Ascending aorta (tissue), 2 donors: ENCODE measurements at places on chromosomes 12 and 14.

GRCh38 chr12:8011331-8011730 lies 21.2 kb upstream of the FOXJ2 start:
- no peak overlapping the region for H3K27ac ChIP-seq
- no peaks in the 10 kb centered on the region for H3K4me1 ChIP-seq
- no peaks in the 10 kb centered on the region for H3K36me3 ChIP-seq
- no peak overlapping the region for H3K4me3 ChIP-seq

GRCh38 chr14:65423982-65424381 lies 11.5 kb downstream of the FUT8 start:
- DNase-seq, result no peak
- H3K4me1 ChIP-seq, result no peaks in the 10 kb centered on the region
- H3K4me3 ChIP-seq, result no peak overlapping the region
- H3K27me3 ChIP-seq, result no peaks in the 10 kb centered on the region
- H3K27ac ChIP-seq, result no peak overlapping the region

DNA sequence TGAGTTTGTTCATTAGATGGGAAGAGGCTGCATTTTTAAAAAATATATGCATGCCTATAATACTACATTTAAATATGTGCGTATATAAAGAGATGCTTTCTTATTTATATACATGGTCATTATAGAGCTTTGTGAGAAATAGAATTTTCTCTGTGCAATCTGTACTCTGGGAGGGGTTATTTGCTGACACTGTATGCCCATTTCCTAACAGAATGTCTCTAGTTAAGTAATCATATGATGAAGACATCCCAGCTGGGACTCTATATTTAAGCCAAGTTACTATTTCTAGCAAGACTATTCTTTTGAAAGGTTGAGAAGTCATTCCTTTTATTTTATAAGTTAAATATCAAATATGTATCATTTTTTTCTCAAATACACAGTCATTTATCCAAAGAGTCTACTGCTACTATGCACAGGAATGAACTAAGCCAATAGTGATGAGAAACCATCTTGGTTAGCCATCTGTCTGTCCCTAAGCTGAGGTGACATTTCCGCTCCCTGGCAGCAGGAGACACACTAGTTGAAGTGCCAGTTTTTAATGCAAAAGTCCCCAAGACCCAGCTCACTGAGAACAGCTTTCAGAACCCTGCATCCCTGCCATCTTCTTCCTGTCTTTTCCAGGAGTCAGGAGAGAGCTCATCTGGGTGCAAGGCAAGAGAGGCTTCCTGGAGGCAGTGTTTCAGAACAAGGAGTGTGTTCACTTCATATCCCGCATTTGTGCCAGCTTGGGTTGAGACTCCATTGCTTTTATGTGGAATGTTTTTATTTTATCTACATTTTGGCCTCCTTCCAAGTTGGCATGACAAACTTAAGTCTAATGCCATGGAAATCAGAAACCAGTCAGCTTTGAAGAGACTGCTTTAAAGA lies 69.5 kb downstream of the TMEM132C start:
- no peaks in the 10 kb centered on the region for H3K4me1 ChIP-seq
- DNase-seq, result no peak
- H3K36me3 ChIP-seq, result no peaks in the 10 kb centered on the region

GRCh38 chr12:6314776-6315175 lies 4.3 kb downstream of the PLEKHG6 start:
- no peak overlapping the region for H3K27ac ChIP-seq
- peaks cover 8% of the 10 kb centered on the region for H3K27me3 ChIP-seq
- peaks cover 6% of the 10 kb centered on the region for H3K4me1 ChIP-seq
- no peak overlapping the region for H3K4me3 ChIP-seq
- DNase-seq, result no peak

DNA sequence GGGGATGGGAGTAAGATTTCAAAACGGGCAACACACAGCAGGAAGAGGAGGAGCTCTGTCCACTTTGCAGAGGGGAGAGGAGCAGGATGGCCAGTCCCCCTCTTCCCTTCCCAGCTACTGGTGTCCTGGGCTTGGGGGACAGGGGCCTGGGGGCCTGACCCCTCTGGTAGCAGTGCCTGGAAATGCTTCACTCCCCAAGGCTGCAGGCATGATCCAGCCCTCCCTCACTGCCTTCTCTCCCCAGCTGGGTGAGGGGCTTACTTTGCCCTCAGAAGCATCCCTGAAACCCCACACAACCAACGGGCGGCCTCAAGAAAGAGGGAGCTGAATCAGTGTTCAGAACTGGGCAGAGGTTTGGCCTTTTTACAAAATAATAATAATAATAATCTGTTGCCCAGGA lies 279.5 kb downstream of the DPF3 start:
- H3K27ac ChIP-seq, result no peak overlapping the region
- H3K27me3 ChIP-seq, result no peaks in the 10 kb centered on the region
- H3K36me3 ChIP-seq, result no peaks in the 10 kb centered on the region
- peak; percentile 19 for DNase-seq
- H3K4me1 ChIP-seq, result no peaks in the 10 kb centered on the region
- no peak overlapping the region for H3K4me3 ChIP-seq

DNA sequence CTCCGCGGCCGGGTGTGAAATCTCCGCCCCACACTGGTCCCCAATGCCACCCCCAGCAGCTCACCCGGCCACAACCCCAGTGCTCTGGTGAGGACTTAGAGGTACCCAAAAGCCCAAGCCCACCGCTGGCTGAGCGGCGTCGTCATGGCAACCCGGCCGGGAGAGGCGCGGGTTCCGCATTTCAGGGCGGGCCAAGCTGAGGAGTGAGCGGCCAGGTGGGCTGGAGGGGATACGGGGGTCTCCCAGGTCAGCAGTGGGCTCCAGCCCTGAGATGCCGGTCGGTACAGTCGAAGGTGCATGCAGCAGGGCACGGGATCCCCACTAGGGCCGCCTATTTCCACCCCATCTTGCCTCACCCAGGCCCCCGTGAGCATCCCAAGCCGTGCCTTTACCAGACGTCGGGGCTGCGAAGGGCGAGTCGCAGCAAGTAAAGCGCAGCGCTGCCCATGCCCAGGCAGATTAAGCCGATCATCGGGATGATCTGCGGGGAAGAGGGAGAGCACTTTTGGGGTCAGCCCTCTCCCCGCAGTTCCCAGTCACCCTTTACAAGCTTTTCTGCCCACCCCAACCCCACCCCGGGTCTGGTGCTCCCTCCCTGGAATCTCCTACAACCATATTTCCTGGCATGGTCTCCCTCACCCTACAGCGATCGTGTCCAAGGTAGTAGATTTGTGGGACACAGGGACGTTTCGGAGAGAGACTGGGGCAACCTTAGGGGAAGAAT lies 6.9 kb downstream of the SHMT2 start:
- peak overlapping the region; percentile 52 for H3K4me3 ChIP-seq
- H3K4me1 ChIP-seq, result peaks cover 32% of the 10 kb centered on the region
- peaks cover 23% of the 10 kb centered on the region for H3K36me3 ChIP-seq
- H3K27me3 ChIP-seq, result peaks cover 16% of the 10 kb centered on the region
- peak overlapping the region; percentile 74 for H3K27ac ChIP-seq
